ENCODE measurements at places on chromosomes 11 and 22.

GRCh38 chr22:49701380-49702067, 126.1 kb downstream of the BRD1 start:
- DNase-seq, result no peak

GRCh38 chr22:27433585-27434190, 367.9 kb downstream of the MN1 start:
- DNase-seq, result no peak

DNA sequence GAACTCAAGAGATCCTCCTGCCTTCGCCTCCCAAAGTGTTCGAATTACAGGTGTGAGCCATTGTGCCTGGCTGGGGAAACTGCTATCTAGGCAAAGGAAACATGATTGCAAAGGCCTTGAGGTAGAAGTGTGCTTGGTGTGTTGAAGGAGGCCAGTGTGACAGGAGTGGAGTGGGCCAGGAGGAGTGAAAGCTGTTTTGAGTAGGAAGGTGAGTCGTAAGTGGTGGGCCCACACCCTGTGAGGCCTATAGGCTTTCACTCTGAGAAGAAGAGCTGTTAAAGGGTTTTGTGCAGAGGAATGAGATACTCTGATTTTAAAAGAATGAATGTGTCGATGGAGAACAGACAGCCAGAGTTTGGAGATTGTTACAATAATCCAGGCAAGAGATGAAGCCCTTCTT, 43.4 kb downstream of the WEE1 start:
- no peak for DNase-seq

DNA sequence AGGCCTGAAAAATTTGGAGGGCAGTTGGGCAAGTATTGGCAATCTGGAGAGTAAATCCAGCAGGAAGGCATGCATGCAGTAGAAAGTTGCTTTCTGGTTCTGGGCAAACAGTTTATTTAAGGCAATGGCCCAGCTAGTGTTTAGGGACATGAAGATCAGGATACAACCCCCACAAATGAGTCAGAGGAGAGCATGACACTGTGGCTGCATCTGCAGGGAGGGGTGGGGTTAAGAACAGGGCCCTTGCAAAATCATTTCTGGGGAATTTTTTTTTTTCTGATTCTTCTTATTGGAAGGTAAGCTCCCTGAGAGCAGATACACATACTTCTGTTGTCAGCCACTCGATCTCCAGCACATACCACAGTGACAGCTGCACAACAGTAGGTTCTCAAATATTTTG, 61.1 kb downstream of the FDX1 start:
- no peak for DNase-seq

GRCh38 chr22:25359601-25360261, 140.3 kb downstream of the CRYBB2 start:
- no peak for DNase-seq

- DNase-seq, result no peak
These were observed 13.4 kb downstream of the CCDC134 start for GRCh38 chr22:41813726-41814410.

Measured in mucosa of descending colon (tissue), 3 donors.